ENCODE measurements at places on chromosomes 12 and 14. TPM values are rescaled to one million over a fixed set of nuclear protein-coding genes. Genes with fewer than 3 reads are reported as not detected.

DNA sequence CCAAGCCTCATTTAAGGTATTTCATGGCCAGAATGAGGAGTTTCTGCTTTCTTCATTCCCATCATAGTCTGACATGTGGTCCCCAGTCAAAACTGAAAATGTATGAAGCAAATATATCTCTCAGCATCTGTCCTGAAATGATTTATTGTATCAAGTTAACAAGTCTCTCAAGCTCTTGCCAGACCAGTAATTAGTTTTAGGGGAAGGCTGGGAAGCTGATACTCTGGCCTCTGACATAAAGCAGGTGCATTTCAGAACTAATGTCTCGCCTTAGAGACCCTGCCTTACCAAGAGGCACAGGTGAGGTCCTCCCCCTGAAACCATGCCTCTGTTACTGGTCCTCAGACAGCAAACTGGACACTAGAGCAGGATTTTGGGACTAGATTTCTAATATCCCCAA lies 266.5 kb downstream of the SLC15A4 start:
- no peak for DNase-seq

GRCh38 chr12:25681580-25681979 lies 128.5 kb upstream of the LMNTD1 start:
- no peak for DNase-seq

- no peak for DNase-seq
Observed at GRCh38 chr14:104974146-104974541, 4.0 kb downstream of the AHNAK2 start.

DNA sequence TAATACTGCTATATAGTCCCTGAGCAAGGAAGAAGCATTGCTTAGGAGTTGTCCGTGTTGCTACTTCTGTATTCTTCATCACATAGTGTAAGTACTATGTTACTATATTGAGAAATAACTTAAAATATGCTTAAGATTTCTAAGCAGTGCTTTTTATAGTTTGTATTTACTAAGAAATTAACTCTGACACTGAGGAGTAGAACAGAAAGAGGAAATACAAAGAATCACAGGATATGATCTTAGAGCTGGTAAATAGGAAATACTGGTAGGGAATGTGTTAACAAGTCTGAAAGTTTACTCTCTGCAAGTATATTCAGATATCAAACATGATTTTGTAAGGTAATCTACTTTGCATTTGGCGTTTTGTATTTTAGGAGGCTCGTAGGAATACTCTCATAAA lies 15.5 kb downstream of the XPOT start:
- no peak for DNase-seq

DNA sequence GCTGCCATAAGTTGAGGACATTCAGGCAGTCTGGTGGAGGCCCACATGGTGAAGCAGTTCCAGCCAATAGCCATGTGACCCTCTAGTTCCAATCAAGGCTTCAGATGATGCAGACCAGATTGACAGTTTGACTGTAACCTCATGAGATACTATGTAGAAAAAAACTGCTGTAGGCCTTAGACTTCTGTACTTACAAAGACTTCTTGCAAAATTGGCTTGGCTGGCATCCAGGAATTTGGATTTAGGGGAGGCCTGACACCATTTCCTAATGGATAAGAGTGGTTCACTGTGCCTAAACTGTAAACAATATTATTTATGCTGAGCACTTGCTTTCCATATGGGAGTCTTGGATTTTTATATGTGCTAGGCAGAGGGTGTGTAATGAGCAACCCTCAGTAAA lies 76.4 kb downstream of the RGS6 start:
- DNase-seq, result no peak

- no peak for DNase-seq
Observed at GRCh38 chr14:30681752-30682355, 59.7 kb downstream of the SCFD1 start.

DNA sequence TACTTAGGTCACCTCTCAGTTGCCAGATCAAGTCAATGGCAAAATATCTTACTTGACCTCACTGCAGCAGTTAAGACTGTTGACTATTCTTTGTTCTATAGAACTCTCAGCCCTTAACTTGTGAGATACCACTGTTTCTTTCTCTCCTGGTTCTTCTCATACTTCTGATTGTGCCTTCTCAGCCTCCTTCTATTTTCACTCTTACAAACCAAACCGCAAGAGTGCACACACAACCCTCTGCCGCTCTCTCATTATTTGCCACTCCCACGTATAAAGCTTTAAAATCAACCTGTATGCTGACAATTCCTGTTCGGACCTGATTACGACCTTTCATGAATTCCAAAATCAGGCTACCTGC lies 4.5 kb downstream of the E2F7 start:
- DNase-seq, result no peak

- DNase-seq, result no peak
Observed at GRCh38 chr14:71591231-71591630, 341.0 kb upstream of the RGS6 start.

GRCh38 chr12:4375449-4375848 lies 4.1 kb downstream of the FGF23 start:
- no peak for DNase-seq

DNA sequence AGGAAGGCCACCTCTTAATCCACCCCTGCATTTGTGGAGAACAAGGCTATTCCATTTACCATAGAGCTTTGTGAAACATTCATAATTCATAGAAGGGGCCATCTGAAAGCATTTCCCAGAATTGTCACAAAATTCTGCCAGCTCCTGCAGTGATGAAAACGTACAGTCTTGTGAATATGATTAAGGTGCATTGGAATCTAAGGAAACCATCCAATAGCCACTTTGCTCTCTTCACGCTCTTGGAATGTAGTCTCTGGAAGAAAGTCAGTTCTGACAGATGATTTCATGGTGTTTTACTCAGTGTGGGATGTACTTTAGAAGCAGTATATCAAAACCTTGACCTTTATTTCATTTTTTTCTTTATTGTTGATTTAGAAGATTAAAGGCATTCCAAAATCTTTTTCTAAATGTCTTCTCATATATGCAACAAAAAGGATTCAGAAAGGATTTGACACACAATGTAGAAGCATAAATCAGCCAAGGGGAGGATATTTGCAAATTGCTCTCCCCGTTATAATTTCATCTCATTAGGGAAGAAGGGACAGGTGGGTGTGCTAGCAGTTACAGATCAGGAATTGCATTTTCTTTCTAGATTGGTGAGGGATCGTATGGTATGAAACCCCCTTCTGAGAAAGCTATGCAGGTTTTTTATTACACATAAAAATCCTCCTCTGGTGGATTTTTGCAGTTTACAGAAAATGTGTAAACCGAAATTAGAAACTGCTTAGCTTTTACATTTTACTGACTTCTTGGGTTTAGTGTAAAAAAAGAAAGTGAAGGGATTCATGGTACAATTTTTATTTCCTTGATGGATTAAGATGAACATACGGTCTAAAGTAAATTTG lies 390.2 kb downstream of the LRIG3 start:
- no peak for DNase-seq

- no peak for DNase-seq
Observed at GRCh38 chr12:123396954-123397353, 13.0 kb downstream of the KMT5A start.

DNA sequence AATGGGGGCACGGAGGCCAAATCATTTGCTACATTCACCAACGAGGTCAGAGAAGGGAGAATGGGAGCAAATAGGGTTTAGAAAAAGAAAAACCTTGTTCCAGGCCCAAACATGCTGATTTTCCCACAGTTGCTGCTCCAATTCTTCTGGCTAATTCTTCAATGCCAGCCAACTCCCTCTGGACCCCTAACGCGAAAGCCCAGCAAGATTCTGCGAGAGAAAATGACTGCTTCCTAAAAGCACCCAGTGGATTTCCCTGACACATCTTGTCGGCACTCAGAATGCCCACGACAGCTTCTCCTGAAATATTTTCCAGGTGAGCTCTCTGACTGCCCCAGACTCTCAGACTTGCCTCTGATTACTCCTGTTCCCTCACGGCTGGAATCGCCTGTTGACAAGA lies 689.4 kb downstream of the MED13L start:
- no peak for DNase-seq

DNA sequence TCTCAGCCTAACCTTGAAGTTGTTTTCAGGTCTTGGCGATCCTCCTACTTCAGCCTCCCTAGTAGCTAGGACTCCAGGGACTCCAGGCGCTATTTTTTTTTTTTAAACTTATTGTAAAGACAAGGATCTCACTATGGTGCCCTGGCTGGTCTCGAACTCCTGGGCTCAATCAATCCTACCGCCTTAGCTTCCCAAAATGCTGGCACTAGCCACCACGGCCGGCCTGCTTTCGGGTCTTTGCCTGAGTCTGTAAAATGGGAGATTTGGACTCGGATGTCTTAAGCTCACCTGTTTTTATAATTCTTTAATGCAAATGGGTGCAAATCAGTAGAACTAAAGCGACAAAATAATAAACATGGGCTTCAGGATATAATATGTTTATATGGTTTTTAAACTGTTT lies 858 bp upstream of the SYT10 start:
- DNase-seq, result no peak

DNA sequence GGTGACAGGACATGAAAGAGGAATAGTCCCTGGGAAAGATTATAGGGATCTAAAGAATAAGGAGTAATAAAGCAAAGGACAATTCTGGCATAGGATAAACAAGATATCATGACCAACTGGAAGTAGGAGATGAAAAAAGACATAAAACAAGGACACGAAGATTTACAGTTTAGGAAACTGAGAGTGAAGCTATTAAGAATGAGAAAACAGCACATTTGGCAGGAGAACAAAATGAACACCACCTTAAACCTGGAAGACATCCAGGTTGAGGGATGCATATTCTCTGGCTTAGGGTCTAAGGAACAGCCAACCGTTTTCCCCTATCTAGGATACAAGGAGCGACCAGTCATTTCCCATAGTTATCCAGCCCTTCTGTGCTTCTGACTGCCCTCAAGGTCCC lies 1.9 kb downstream of the TRIP11 start:
- no peak for DNase-seq

GRCh38 chr12:22406627-22407026 lies 72.1 kb upstream of the ST8SIA1 start:
- DNase-seq, result no peak

- DNase-seq, result no peak
Observed at GRCh38 chr12:30047516-30048254, 263.9 kb upstream of the TMTC1 start.

GRCh38 chr12:106767954-106768822 lies 6.3 kb upstream of the RIC8B start:
- DNase-seq, result no peak

The KLRD1 gene
- not detected for total RNA-seq

The PRB2 gene
- total RNA-seq, result not detected

The TAC3 gene
- total RNA-seq, result not detected

The RNASE3 gene
- not detected for total RNA-seq

The CIROP gene
- not detected for total RNA-seq

The PAH gene
- total RNA-seq, result not detected
